Activated CD4-positive, CD25-positive, alpha-beta regulatory T cell treated with anti-CD3 and anti-CD28 coated beads, Interleukin-2, amount 50 U/mL, for 72 hours (primary cell): ENCODE measurements at places on chromosomes 4 and X.

DNA sequence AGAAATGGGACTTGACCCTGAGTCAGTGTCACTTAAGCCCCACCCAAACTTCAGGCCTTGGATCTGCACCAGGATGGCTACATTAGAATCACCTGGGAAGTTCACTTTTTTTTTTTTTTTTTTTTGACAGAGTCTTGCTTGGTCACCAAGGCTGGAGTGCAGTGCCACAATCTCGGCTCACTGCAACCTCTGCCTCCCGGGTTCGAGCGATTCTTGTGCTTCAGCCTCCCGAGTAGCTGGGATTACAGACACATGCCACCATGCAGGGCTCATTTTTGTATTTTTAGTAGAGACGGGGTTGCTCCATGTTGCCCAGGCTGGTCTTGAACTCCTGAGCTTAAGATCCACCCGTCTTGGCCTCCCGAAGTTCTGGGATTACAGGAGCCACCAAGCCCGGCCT lies 3.0 kb downstream of the NCBP2L start:
- no peak for DNase-seq

DNA sequence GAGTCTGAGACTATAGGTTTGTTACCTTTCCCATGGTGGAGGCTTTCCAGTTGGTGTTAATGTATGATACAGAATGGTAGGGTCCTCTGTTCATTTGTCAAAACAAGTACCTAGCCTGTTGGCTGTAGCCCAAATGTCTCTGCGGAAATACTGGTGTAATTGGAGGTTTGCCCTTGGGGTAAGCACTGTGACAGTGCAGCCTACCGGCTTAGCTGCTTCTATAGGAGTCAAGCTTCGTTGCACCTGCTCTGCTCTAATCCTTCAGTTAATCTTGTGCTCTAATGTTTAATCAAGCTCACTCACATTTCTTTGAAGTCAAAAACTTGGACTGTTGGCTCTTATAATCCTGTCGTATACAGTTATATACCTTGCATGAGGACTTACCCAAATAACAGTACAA lies 203.4 kb downstream of the CCNG2 start:
- no peak for DNase-seq

DNA sequence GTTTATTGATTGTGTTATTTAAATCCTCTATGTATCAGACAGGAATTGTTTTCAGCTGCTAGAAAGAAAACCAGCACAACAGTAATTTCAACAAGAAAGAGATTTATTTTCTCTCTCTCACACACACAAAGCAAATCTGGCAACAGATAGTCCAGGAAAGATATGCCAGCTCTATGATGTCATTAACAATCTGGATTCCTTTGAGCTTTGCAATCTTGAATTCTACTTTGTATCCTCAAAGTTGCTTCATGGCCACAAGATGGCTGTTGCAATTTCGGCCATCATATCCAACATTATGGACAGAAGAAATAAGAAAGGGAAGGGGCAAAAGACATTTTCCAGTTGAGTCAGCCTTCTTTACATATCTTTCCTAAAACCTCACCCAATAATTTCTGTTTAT lies 19.8 kb upstream of the FMR1 start:
- DNase-seq: no peak

- no peak for DNase-seq
Measured at GRCh38 chrX:38514016-38514854, 47.1 kb upstream of the TSPAN7 start.

DNA sequence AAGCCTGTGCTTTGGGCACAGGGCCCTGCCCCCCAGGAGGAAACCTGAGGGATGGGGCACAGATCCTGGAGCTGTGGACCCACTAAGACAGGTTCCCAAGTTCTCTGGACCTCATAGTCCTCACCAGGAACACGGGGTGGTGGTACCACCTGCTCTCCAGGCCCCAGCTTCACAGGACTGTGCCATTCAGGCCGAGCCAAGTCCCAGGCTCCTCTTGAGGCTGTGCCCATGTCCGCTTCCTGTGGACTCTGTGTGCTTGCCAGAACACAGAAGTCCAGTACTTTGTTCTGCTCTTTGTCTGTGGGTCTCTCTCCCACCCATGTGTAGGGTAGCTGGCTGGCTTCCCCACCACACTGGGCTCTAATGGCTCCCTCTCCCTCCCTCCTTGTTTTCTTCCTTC lies 104.5 kb upstream of the PSAPL1 start:
- DNase-seq: no peak

DNA sequence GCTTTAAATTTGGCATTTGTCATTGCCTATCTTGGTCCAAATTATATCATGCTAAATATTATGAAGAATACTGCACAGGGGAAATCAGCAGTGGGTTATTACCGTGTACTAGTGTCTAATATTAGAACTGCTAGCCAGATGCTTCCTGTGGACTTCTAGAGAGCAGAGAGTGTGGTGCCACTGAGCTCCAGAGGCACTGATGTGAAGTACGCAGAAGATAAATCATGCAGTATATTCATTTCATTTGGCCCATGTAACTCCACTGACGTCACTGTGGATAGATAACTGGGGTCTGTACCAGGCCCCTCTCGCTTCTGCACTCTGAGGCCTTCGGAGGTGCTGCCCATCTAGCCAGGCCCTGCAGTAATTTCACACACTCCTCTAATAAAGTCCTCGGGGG lies 80.0 kb downstream of the ALPK1 start:
- DNase-seq: no peak

DNA sequence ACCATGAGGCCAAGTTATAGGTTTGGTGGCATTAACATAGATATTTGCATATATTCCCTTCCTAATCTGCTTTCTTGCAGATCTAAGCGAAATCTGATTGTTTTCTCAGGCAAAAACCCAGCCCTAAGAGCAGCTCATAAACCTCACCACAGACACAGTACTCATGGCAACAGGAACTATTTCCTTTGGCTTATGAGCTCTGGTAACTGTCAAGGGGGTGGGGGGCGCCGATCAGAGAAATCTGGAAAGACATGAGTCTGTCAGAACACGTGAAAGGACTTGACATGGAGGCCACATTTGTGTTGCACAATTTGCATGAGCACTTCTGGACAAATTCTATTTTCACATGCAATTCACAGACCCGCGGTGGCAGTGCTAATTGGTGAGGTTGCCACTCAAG lies 83.7 kb downstream of the MGST2 start:
- DNase-seq: no peak

DNA sequence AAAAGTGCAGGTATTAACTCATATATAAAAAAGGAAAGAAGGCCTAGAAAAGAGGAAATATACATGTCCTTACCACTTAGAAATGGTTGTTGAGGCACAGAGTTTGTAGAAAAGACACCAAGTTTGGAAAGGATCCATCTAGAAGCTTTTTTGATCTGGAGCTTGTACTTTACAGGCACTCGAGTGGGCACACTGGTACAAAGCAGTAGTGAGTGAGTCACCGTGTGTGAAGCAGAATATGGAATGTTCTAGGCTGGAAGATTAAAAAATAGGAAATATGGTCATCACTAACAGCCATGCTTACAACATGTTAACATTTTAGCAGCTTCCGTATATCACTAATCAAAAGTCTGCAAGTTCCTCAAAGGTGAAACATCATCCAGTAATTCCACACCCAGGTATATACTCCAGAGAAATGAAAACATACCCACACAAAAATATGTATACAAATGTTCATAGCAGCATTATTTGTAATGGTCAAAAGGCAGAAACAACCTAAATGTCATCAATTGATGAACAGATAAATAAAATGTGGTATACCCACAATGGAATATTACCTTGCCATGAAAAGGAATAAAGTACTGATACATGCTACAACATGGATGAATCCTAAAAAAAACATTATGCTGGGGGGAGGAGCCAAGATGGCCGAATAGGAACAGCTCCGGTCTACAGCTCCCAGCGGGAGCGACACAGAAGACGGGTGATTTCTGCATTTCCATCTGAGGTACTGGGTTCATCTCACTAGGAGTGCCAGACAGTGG lies 69.5 kb downstream of the FRYL start:
- DNase-seq: no peak

- DNase-seq: no peak
Measured at GRCh38 chr4:168496834-168497233, at the start of gene PALLD. Gene PALLD (plus strand): TSS chr4:168497052.

- DNase-seq: no peak
Measured at GRCh38 chr4:38979511-38980230, 52.5 kb downstream of the TMEM156 start.

GRCh38 chrX:131081772-131082740 lies 23.9 kb downstream of the ARHGAP36 start:
- no peak for DNase-seq

- no peak for DNase-seq
Measured at GRCh38 chr4:38670939-38671591, 7.1 kb downstream of the KLF3 start.

- no peak for DNase-seq
Measured at GRCh38 chr4:15891312-15891711, 47.2 kb downstream of the FGFBP1 start.

- DNase-seq: no peak
Measured at GRCh38 chr4:143514169-143514495, 630 bp downstream of the SMARCA5 start.

DNA sequence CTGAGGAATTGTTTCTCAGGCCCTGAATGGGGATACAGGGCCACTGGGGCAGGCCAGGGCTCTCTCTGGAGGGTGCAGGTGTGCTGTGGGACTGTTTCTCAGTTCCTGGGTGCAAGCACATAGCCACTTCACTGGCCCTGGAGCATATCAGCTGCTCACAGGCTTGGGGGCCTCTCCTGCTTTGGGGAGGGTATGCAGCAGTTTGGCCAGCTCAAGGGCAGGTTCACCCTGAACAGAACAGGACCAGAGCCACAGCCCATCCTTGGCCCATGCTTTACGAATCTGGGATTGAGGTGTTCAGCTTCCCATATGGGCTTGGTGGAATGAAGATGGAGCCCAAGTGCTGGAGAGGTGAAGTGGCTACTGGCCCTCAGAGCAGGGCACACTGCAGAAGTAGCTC lies 186.5 kb downstream of the FBXO8 start:
- DNase-seq: no peak

- DNase-seq: no peak
Measured at GRCh38 chr4:86032476-86033022, 327.3 kb downstream of the MAPK10 start.

DNA sequence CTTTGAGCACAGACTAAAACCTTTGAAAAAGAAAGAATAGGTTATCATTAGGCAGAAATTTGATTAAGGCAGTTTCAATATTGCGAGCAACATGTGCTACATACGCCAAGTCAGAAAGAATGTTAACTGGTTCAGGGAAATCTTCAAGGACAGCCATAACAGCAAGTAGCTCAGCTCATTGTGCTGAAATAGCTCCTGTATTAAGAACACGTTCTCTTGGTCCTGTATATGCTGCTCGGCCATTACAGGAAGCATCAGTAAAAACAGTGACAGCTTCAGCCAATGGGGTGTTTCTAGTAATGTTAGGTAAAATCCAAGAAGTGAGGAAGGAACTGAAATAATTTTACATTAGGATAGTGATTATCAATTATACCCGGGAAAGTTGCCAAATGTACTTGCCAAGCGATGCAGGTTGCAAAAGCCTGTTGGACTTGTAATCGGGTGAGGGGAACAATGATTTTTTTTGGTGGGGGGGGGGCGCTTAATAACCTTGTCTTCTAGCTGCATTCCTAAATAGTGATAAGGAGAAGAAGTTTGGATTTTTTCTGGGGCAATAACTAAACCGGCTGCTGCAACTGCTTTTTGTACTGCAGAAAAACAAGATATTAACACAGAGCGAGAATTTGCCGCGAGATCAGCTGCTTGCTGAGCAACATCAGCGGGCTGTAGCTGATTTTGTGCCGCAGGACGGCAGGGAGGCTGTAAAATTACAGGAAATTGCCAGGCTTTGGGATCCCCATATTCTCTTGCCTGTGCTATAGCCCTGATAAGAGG lies 49.4 kb upstream of the RASSF6 start:
- no peak for DNase-seq

DNA sequence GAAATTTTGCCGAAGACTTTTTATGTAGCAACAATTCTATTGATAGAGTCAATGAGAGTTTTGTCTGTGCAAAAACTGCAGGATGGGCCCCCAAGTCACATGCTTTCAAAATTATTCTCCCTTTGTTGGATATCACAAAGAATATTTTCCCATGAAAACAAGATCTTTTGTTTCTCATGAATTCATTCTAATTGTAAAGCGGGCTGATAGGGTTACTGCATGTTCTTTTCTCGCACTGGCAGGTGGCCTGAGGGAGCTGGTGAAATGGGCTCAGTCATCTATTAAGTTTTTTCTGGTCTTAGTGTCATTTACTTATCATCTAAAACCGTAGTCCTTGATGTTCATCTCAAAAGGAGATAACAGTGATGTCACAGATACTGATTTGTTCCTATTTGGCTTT lies 44.2 kb downstream of the MID1IP1 start:
- DNase-seq: no peak

DNA sequence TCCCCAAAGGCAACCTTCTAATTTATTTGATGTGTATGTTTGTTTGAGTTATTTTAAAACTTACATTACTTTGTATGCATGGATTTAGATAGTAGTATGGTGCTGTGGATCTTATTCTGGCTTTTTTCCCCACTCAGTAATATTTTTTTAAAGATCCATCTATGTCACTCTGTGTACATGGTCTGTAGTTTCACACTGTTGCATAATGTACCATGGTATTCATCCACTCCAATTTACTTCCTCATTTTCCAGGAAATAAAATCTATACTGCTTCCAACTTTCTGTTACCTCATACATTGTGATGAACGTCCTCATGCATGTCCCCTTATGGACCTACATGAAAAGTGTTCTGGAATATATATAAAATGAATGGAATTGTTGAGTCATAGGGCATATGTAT lies 17.6 kb downstream of the ARMCX2 start:
- no peak for DNase-seq

DNA sequence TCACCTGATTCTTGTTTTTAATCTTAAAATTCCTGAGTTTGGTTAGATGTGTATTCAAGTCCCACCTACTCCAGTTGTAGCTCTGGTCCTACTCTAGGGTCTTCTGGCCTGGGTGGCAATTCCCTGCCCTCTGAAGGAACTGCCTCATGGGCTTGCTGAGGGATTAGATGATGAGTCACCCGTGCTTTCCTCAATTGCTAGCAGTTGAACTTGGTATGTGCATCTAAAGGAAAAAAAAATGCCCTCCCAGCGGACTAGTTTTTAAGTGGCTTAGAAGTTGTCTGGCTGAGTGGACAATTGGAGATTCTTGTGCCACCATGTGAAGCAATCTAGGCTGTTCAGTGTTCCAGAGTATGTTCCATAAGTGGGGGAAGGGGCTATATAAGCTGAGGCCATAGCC lies 127.0 kb downstream of the CCNG2 start:
- DNase-seq: no peak

- no peak for DNase-seq
Measured at GRCh38 chr4:3040452-3041191, 33.7 kb downstream of the HTT-AS start.

GRCh38 chr4:83247415-83248357 lies 36.9 kb downstream of the COQ2 start:
- DNase-seq: no peak
